ENCODE measurements at places on chromosomes 6 and 20. TPM values are rescaled to one million over a fixed set of nuclear protein-coding genes. Genes with fewer than 3 reads are reported as not detected.

GRCh38 chr20:58777657-58778056 is 73.0 kb downstream of the GNAS-AS1 start:
- DNase-seq = no peak

GRCh38 chr6:153123801-153124200 is 7.3 kb downstream of the RGS17 start:
- no peak for DNase-seq

BPIFB1 gene
- not detected for total RNA-seq

GRCh38 chr6:166822609-166823008 is 133.7 kb downstream of the RNASET2 start:
- no peak for DNase-seq

DNA sequence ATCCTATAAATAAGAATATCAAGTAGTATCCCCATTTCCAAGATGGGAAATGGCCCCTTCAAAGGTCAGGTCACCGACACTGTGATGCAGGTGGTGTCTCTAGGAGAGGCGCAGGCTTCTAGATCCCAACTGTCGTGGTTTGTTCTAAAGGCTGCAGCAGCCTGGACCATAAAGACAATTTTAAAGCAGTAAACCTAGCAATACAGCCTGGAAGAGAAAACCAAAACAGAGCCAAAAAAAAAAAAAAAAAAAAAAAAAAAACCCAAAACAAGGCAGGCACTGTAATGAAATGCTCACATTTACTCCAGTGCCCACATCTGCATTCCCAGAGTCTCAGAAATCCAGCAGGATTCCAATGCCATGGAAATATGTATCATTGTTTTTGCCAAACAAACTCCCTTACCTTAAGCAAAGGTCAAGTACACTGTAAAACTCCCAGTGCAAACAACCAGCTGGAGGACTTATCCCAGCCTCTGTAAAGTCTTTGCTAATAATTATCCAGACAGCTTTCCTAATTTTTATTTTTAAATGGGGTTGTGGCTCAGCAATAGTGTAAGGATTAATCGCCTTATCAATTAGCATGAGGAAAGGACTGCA is 98.2 kb downstream of the PSMG4 start:
- DNase-seq = no peak

DNA sequence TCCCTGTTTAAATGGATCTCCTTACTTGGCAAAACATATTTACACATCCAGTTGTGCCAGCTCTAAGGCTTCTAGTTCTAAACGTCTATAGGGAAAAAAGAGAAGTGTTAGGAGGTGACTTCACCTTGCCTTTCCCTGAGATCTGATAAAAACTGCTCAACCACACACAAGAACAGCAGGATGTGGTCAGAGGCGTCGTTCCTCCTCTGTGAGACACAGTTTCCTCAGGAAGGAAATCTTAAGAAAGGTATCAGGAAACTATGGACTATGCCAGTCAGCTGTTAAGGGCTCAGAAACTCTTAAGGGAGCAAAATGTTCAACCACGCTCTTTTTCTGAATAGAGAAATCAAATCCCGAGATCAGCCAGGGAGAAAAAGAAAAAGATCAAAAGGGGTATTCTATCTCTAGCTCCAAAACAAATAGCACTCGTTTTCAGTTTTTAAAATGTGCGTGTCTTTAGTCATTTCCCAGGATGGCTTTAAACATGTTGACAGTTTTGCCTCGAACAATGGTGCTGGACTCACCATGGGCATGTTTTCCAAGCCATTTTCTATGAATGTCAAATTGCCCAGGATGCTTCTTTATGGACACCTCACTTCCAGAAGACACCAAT is 154.5 kb downstream of the HACE1 start:
- no peak for DNase-seq

DNA sequence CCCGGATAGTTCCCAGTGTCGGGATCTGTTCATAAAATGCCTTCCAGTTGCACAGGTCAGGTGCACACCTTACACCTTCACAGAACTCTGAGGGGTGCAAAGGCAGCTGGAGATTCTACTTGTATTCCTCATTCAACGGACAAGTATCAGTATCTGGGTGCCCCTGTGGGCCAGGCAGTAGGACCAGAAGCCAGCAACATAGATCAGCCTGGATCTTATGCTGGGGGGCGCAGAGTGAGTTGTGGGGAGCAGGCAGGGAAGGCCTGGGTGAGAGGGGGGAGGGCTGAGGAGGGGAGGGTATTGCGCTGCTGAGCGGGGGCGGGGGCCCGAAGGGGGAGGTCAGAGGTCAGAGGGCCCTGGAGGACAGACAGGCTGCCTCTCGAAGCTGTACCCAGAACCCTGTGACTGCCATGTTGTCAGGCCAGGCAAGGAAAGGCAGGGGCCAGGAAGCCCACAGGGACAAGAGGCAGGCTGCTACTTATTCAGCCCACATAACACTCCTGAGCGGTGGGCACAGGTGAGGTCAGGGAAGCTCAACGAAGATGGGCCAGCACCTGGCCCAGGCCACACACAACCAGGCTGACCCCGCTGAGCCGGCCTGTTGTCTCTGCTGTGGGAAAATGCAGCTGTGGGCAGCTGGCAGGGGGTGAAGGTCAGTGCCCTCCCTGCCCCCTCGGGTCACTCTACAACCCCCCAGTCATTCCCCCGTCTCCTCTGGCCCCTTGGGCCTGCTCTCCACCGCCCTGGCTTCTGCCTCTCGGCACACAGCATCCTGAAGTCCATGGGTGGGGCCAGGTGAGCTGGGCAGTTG is 1.1 kb downstream of the OPRL1 start:
- no peak for DNase-seq

- DNase-seq = no peak
Observed at GRCh38 chr6:149318581-149319286, 1.2 kb downstream of the TAB2 start.

RCAN2 gene
- total RNA-seq = 117 TPM

C6orf58 gene
- not detected for total RNA-seq

FILIP1 gene
- 118 TPM for total RNA-seq

DNA sequence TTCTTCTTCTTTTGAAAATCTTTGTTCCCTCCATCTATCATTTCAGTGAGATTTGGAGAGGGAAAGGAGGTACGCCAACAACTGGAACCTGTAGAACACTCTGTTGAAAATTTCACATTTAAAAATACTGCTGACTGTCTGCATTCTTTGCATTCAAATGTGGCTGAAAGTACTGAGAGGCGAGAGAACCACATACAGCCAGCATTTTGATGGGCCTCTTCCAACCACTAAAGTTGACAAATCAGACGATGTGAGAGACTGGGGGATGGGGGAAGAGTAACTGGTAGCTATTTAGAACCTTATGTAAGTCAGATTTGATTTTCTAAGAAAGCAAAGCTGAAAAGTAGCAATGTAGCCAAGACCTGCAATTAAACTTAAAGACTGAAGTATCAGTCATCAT is 77.5 kb downstream of the FKBP5 start:
- no peak for DNase-seq

DNA sequence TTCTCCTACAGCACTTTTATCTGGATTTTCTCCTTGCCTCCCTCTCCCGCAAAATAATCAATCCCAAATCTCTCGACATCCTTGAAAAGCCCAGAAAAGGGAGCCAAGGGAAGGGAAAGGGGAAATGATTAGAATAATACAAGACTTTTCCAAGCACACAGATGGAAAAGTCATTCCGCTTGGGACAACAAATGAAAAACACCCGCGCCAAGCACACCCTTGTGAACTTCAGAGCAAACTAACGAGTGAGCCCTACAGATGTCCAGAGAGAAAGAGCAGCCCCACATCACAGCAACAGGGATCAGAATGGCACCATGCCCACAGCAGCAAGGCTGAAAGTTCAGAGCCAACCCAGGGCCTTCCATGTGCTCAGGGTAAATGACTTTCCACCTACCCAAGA is 49.6 kb downstream of the NINL start:
- no peak for DNase-seq

DNA sequence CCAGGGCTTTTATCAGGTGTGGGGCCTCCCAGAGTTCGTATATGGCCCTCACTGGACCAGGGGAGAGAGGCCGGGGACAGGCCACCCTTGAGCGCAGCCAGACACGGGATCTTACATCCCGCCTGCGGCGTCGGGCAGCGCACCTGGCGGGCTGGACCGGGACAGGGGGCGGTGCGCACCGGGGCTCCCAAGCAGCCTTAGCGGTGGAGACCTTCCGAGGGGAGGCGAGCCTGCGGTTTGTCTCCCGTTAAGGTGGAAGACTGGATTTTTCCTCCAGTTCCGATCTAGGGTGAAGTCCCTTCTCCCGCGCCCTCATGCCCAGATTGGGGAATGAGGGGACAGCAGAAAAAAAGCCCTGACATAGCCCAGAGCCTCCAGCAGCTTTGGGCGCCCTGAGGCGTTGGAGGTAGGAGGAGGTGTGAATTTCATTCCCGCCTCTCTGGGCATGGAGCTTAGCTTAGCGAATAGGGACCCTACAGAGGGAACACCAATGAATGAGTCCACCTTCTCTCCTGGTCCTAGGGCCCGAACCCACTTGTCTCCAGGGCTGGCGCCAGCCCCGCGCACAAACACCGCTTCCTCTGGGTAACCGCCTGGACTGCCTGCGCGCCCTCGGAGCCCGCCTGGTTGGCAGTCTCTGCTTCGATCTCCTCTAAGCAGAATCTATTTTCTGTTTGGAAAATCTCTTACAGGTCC is 6.7 kb upstream of the LAMP5 start:
- DNase-seq = no peak

- DNase-seq = no peak
Observed at GRCh38 chr6:166813461-166813860, 142.9 kb downstream of the RNASET2 start.

SNAP25 gene
- 9.0 TPM for total RNA-seq

DNA sequence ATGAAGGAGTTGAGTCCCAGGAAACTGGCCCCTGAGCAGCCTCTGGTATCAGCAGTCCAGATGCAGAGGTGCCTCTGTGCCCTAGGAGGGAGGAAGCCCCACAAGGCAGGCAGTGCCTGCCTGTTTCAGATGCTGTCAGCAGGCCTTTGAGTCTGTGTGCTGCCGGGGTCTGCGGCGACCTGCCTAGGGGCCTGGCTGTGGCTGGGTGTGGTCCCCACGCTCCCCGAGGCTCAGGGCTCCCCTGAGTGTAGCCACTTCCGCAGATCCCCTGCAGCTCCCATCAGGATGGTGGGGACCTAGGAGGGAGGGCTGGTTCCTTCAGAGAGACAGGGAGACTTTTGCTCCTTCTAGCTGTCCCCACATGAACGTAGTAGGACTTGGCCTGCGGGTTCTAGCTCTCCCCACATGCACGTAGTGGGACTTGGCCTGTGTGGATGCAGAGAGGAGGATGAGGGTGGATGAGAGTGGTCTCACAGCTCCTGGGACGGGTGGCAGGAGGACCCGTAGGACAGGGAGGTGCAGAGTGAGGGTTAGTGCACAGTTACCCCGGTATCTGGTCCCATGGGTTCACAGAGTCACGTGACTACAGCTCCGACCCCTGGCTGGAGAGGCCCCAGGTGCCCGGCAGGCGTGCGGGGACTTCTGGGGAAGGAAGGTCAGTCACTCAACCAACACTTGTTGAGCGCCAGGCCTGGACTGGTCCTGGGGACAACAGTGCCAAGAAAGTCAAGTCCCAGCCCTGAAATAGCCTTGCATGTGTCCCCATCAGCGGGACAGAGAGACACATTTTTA is 41.0 kb downstream of the CDH4 start:
- DNase-seq = peak; percentile 76

GRCh38 chr6:92979281-92979680 is 440.1 kb downstream of the EPHA7 start:
- DNase-seq = no peak

DNA sequence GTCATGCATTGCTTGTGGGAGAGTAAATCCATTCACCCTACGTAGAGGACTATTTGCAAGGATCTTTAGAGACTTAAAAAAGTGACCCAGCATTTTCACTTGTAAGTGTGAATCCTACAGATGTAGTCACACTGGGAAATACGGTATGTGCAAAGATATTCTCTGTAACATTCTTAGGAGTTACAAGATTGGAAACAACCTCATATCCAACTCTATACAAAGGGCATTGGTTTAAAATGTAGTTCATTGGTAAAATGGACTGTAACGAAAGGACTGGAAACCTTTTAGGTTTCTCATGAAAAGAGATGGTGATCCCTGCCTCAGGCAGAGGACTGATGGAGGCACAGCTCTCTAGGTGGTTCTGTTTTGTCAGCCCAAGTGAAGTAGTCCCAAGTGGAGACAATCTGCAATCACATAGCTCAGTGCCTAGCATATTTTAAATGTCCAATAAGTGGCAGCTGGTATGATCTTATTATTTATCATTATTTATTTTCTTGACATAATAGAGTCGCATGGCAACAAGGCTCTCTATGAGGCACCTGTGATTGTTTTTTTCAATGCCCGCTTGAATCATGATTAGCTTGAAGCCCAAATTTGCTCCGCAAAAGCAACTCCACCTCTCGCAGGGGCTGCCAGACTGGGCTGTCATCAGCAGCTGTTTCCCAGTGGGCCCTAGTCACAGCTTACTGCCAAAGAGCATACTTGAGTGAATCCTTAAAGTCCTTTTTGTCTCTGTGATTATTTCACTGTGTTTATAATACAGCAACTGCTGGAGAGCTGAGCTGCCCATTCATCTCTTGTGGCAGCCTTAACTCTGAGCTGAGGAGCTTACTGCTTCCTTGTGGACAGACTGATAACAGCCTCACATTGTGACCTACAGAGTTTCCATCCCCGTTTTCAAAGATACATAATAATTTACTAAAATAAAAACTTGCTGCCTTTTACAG is 19.8 kb upstream of the ENPP1 start:
- no peak for DNase-seq

DNA sequence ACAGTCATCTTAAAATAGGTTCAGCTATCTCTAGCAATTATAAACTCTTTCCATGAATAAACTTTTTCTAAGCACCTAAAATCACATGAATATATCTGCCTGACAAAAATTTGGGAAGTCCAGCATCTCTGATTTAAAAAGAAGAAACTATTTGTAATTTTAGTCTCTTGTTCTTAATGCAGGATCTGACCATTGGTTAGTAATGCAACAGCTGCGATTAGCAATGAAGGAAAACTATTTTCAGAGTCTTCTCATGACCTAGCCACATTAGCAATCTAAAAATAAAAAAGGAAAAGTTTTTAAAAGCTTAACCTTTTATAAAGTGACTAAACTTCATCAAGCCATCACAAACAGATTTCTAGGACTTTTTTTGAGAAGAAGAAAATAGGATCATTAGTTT is 97.5 kb downstream of the PTPRK start:
- no peak for DNase-seq

DNA sequence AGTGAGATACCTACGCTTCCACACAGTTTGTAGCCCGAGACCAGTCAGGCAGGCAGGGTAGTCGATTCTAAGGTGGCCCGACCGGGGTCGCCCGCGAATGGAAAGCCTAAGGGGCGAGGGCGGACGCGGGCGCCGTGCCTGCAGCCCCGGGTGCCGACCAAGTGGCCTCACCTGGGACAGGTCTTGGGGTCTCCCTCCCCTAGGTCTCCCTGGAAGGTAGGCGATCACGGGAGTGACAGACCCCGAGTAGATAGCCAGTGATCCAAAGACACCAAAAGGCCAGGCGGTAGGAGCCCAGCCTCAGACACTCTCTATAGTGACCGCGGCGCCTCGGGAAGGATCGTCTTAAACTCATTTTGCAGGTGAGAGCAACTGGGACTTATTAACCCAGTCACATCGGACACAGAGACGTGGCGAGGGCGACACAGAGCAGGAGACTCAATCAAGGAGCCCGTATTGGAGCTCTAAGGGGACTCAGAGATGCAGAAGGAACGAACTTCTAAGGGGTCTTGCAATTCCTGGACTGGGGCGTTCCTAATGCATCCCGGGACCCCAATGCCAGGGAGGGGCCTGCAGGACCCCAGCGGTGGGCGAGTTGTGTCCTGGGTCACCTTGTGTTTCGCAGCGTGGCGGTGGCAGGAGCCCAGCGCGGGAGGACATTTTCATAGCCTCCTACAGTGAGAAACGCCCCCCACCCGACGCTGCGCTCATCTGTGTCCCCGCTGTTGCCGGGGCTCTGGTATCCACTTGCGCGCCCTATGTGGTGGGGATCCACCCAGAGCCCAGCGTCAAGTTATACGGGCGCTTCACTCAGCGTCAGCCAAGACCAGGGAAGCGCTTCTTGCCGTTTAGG is 2.1 kb upstream of the VSX1 start:
- DNase-seq = no peak

Data from right cardiac atrium (tissue), 5 donors.